NCI-H1436 treated with DMSO at 0.1 percent for 48 hours (cell line): ENCODE measurements at places on chromosomes 5 and 9.

DNA sequence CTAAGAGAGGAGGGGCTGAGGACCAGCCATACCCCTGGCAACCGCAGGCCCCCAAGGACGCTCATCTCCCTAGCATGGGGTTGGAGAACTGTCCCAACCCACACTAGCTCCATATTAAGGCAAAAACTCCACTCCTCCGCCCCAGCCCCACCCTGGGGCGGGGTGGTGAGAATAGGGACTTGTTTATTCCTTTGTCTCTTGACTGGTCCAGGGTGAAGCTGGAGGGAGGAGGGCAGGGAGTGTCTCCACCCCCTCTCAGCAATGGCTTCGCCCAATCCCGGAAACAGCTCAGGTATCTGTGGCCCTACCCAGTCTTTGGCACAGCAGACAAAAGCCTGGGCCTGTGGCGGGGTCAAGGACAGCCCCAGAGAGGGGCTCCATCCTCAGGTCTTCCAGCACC is 16.9 kb downstream of the PRRX2 start:
- DNase-seq: no peak

DNA sequence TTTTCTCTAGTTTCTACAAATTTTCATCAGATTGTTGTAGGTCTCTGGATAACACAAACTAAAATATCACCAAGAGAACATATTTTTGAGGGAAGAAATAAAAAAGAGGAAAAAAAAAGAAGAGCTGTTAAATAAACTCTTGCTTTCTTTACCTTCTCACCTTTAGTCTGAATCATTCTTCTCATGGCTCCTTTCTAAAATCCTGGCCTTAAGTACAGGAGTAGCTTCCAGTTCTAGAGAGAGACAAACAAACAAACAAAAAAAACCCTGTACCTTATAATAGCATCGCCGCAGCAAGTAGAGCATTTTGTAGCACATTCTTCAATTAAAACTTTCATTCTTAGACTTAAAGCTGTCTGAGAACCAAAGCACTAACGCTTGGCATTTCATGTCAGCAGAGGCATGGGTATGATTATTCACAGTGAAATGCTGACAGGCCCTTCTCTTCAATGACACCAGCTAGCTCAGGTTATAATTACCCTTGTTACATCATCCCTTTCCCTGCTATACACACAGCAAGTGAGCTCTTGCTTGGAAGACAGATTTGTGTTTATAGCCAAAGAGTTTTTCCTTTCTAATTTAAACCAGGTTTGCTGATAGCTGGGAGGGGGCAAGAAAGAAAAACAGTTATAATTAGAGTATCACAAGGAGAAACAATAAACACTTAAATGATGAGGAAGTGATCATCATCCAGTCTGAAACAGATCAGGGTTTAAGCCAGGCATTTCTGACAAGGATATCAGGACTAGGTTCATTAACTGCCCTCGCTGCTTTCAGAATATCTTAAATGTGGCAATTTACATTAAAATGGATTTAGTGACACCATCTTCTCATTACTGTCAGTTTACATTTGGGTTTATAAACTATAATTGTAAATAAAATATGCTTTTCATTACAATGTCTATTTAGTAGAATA is 510.9 kb upstream of the ZNF608 start:
- DNase-seq: peak; percentile 64

- DNase-seq: no peak
These were observed 9.0 kb downstream of the TOR1B start for GRCh38 chr9:129811967-129812363.

GRCh38 chr5:53403291-53403690 is 77.1 kb upstream of the FST start:
- no peak for DNase-seq

DNA sequence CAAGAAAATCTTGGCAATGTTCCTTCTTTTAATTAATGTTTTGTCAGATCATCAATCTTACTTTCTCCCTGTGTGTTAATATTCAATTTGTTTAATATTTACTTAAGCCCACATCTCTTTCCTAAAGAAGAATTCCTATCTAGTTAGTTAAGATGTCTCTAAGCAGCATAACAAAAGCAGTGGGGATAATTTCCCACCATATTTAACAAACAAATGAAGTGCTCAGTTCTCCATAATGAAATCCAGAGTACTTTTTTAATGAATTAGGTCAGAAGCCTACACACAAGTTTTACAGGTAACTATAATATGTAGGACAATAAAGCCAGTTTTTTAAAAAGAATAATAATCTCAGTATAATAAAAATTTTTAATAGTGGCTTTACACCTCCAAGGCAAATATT is 1918.8 kb downstream of the EFNA5 start:
- no peak for DNase-seq

- DNase-seq: peak; percentile 21
These were observed 637 bp upstream of the SMC5 start for GRCh38 chr9:70257991-70258691.
